ENCODE measurements at places on chromosomes 6 and 20. TPM values are rescaled to one million over a fixed set of nuclear protein-coding genes. Genes with fewer than 3 reads are reported as not detected.

DNA sequence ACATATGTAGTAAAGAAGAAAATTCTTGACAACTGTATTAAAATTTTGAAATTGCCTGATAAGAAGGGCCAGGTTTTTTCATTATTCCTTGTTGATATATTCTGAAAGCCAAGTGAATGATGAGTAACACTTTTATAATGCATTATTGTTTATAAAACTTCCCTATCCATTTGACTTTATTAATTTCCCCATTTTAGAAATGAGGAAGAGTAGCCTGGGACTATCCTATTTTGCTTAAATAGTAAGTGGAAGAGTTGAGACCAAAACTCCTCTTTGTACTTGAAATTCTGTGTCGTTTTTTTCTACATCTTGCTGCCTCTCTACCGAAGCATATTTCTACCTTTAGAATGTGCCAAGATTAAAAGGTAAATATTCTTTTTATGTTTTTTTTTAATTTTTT lies 39.7 kb downstream of the TRMT11 start:
- DNase-seq, result no peak

DNA sequence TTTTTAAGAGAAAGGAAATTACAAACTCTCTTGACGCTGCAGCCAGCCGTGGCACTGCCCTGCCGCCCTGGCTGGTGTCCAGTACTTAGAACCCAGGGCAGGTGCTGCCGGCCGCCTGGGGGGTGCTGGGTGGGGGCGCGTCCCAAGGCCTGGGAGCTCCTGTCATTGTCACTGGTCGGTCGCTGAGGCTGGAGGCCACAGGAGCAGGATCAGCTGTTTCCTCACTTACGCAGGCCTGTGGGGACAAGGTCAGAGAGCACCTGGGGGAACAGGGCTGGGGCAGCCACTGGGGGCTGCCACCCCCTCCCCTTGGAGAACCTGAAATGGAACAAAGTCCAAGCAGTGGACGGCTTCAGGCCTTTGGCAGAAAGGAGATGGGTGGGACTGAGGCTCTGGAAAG lies 5.6 kb downstream of the BIRC7 start:
- DNase-seq, result no peak

DNA sequence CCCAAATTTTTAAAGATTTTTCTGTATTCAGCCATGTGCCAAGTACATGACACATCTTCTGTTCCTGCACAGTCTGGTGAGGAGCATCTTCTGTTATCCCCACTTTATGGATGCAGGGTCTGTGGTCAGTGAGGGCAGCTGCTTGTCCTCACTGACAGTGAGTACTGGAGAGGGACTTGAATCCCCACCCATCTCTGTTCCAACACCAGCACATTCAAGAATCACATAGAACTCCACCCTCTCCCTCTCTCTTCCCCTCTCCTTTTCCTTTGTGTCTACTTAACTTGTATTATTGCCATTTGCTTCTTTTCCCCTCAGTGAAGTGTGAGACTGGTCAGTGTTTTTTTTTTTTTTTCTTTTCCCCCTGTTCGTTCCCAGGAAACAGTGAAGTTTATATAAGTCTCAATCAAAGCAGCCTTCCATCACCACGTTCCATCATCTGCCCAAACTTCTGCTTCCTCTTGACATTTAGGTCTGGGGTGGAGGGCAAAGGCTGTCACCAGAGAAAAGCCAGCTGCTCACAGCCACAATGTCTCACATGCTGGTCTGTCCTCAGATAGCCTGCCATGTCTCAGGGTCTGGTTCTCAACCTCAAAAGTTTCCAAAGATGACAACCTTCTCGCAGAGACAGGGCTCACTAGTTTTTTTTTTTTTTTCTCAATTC lies 110.0 kb upstream of the SSTR4 start:
- DNase-seq, result peak; percentile 76

GRCh38 chr6:5457041-5457440 lies 195.7 kb downstream of the FARS2 start:
- no peak for DNase-seq

DNA sequence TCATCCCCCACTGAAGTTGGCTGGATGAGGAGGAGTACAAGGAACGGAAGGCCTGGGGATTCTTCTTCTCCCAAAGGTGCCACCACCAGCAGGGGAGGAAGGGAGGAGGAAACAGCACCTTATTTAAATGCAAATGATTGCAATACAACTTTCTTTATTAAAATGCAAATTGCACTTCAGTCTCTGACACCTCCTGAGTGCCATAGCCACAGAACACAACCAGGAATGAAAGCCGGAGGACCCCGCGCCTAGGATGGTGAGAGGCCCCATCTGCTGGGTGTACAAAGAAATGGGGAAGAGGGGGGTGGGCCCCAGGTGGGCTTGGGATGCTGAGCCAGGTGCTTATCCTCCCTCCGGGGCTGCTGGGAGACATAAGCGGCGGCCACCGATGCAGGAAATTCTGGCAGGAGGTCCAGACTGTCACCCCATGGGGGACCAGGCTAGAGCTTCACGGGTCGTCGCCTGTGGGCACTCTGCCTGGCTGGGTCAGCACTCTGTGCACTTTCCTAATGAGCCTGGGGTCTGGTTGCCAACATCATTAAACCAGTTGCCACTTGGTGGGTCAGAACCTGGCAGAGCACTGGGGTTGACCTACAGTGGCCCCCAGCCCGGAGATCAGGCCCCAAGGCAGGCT lies 154.2 kb upstream of the MLN start:
- DNase-seq, result no peak

- DNase-seq, result no peak
Observed at GRCh38 chr6:2196079-2196679, 49.2 kb downstream of the GMDS start.

SLC35D3 gene
- total RNA-seq, result not detected

EPHA7 gene
- 27.0 TPM for total RNA-seq
